ENCODE measurements at places on chromosomes 2 and 18.
A peak's percentile ranks its signal among the peaks of the same experiment; 100 is the strongest.

DNA sequence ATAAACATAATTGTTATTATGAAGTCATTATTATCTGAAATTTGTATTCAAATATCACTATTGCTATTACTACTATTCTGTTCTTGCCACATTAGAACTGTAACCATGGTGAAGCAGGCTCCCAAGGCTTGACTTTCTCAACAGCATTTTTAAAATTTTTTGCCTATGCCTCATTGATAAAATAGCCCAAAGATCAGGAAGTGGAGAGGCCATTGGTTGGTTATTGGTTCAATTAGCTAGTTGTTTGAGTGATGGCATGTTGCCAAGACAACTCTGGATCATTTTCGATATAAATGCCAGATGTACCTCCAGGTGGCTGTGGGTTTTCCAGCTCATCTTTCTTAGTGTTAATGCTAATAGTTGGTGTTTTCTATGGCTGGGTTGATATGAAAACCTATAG lies 513.5 kb downstream of the TRIB2 start:
- DNase-seq, result no peak

DNA sequence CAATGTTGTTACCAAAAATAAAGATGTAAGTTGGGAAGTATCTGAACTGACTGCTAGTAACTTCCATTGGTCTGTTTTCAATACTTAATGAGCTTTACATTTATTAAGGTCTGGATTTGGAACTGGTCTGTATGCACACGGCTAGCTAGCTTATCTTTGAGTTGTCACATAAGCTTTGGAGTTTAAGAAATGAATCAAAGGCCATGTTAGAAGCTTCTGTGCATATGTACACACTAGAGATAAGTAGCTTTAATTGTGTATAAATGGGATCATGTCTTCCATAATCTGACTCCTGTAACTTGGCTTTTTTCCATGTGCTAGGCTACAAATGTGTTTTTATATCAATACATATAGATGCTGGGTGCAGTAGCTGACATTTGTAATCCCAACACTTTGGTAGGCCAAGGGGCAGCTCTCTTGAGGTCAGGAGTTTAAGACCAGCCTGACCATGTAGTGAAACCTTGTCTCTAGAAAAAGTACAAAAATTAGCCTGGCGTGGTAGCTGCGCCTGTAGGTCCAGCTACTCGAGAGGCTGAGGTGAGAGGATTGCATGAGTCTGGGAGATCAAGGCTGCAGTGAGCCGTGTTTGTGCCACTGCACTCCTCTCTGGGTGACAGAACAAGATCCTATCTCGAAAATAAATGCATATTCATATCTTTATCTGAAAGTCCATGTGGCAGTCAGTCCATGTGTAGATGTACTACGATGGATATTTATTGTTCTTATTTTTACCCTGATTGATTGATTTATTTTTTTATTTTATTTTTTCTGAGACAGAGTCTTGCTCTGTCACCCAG lies 27.2 kb downstream of the ATIC start:
- no peak for DNase-seq

DNA sequence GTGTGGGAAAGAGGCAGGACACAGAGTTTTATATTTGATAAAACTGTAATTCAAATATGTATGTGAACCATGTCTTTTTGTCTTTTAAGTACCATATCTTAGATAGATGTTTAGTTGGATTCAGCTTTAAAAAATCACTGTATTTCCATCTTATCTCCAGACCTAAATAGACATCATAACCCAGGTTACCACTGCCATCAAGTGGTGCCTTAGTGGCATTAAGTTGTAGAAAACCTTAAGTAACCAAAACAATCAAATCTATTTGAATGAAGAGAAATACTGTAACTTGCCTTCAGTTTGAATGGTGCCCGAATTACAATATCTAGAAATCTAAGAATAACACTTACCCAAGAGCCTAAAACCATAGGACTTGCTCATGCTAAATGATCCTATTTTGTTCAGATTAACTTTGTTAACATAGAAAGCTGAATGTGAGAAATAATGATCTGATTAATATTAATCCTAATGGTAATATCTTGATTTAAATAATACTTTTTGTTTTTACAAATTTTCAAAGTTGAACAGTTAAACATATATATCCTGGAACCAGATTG lies 92.5 kb upstream of the MAP2 start:
- no peak for DNase-seq

- DNase-seq, result no peak
Measured at GRCh38 chr2:200170221-200170620, 136.3 kb upstream of the SPATS2L start.

DNA sequence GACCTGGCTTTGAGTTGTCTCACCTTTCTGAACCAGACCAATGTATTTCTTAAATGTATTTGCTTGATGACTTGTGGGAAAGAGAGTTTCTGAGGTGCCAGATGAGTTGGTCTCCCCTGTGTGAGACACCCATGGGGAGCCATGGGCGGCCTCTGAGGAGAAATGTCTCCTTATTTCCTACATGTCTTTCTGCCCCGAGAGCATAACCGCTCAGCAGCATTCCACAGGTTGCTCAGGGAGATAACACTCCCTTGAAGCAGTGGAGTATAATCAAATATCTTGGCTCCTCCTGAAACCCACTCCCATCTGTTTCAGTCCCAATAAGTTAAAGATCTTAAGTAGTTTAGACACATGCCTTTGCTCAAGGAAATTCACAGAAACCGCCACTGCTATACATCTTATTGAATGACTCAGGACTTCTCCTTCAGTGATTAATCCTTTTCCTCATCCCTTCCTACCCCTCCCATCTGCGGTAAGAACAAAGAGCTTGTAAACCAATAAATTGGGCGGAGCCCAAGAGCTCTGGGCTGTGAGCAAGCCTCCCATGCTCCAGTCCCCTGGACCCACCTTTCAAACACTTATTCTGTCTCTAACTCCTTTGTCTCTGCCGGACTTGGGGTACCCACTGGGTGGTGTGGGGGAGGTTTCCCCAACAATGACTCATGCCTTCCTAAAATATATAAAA lies 285.5 kb upstream of the LRRTM4 start:
- DNase-seq, result no peak

DNA sequence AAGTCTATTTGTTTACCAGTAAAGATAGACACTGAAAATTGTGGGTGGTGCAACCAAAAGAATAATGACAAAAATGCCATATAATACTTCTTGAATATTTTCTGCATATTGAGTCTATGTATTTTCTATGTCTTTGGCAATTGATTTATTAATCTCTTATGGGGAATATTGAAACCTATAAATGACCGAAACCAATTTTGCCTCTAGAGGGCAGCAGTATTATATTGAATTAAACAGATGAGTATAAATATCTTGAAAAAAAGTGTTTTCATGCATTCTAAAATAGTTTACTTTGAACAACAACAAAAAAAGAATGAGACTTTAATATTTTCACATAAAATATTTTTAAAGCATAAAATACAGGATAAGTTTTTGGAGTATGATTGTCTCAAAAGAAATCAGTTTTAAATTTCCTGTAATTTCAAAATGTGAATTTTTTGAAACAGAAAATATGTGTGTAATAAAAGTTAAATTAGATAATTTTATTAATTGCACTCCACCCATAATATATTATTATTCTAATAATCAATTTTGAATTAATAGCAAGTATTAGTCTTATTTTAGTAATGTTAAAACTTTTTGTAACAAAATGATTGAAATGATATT lies 49.9 kb upstream of the CALCRL start:
- DNase-seq, result no peak

DNA sequence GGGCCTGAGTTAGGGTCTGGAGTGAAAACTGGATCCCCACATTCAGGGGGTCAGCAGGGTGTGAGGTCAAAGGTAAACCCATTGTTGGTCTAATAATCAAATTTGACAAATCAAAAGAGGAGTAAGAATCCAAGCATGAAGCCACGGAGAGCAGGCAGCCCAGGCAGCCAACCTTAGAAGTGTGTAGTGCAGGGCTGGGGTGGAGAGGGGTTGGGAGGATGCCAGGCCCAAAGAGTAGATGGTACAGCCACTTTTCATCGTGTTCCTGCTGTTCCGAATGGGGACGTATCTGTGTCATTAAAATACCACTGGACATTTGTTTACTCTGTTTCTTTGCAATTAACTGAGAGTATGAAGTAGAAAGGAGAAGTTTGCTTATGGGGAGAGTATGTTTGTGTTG lies 16.5 kb upstream of the SPTBN1 start:
- no peak for DNase-seq

- DNase-seq, result no peak
Measured at GRCh38 chr2:56084111-56084901, 99.5 kb upstream of the CCDC85A start.

DNA sequence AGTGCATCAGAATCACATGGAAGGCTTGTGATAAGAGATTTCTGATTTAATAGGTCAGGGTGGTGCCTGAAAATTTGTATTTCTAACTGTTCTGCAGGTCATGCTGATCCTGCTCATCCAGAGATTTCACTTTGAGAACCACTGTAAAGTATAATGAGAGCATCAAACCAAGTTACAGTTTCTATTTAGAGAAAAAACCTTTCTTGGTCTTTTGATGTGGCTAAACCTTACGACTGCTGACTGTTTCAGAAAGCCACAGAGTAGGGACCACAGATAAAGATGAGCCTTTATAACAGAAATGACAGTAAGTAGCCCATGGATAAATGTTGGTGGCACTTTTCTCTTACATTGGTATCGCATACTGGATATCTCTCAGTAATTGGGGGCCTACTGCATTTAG lies 109.4 kb upstream of the FANCL start:
- DNase-seq, result no peak

DNA sequence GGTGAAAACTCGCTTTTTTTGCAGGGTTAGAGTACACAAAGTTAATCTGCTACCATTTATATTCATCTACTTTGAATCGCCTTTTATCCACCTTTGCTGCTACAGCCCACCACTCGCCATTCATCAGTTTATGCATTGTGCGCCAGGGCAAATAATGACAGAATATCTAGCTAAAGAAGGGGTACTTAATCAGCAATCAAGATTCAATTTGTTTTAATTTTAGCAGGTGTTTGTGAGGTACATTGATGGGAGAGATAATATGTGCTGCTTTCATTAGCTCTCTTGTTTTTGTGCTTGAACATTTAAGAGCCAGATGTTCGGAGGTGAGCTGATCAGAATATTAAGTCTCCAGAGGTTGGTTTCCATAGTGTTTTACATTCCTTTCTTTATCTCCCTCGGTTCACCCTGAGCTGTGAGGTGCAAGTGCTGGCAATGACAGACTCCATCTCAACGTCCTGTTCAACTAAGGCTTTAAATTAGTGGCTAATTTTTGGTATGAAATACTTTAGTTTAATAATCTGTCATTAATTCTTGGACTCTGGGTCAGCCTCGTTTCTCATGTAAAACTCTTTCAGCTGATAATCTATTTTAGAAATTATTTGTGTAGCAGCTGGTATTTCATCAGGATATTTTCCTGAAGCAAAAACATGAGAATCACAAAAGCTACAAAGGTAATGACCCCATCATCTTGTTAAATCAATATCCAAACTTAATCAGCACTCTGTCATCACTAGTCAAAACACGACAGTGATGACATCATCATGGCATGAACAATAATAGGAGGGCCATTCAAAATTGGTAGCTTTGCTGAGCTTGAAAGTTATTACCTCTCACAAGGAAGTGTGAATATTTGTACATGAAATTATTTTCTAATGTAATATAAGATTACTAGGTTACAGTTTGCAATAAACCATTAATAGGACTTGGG lies 479.9 kb upstream of the FANCL start:
- DNase-seq, result no peak

GRCh38 chr18:33583901-33584300 lies 5.9 kb downstream of the ASXL3 start:
- no peak for DNase-seq

GRCh38 chr2:38427936-38428335 lies 50.9 kb upstream of the ATL2 start:
- DNase-seq, result no peak

GRCh38 chr2:240162939-240163714 lies 22.7 kb upstream of the OTOS start:
- DNase-seq, result no peak

DNA sequence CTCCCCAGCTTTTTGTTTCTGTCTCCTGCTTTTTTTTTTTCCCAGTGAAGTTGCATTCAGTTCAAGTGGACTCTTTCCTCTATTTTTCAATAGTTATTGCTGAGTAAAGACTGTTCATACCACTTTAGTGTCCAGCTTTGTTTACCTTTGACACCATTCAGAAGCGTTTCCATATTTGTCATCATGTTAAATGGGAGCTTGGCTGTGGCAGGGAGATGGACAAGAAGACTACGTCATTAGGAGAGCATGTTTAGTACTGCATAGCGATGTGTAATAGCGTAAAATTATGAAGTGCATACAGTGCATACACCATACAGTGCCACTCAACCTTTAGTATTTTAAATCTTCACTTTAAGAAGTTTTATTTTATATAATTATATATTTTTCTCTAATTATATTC lies 655.9 kb downstream of the DCC start:
- no peak for DNase-seq

DNA sequence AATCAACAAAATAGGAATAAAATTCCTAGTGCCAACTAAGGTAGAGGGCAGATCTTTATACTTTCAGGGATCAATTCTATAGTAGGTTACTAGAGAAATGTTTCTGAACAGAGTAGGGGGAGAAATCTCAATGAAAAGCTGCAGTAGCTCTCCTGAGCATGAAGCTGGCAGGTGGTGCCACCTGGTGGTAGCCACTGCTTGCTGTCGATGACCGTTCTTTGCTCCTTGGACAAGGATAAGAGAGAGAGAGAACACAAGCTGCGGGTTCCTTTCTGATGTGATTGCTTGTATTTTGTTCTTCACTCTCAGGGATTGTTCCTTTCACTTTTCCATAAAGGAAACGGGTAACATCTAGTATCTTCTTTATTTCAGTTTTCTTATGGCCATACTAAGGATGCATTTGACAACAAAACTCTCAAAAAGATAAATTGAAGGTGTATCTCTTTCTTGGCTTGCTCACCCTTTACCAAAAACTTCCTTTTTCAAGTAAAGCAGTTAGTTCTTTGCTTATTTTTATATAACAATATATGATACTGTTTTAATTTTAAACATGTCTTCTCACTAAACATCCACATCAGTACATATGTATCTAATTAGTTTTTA lies 18.6 kb upstream of the MRPL19 start:
- DNase-seq, result peak; percentile 46

DNA sequence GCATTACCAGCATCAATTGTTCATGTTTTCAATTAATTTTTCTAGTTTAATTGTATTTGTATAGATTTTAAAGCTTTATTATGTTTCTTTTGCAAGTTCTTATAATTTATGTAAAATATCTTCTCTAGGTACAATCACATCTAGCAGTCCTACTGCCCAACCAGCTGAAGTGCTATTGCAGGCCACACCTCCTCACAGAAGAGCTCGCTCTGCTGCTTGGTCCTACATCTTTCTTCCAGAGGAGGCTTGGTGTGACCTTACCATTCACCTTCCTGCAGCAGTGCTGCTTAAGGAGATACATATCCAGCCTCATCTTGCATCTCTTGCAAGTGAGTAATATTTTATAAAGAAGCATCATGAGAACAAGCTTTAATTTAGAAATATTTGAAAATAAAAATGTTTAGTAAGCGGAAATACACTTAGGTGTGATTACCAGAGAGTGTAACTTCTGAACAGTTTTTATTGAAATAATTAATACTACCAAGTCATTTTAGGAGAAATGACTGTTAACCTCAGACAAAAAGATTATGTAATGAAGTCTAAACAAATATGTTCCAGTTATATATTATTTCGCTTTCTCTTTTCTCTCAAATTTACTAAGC lies 122.9 kb upstream of the TTC27 start:
- no peak for DNase-seq

- no peak for DNase-seq
Measured at GRCh38 chr2:229409751-229410181, 138.7 kb upstream of the PID1 start.

- DNase-seq, result no peak
Measured at GRCh38 chr2:198129609-198130008, 325.2 kb downstream of the PLCL1 start.

GRCh38 chr18:79606621-79607331 lies 72.8 kb upstream of the CTDP1 start:
- no peak for DNase-seq
